Activated CD8-positive, alpha-beta memory T cell treated with anti-CD3 and anti-CD28 coated beads, Interleukin-2, amount 10 ng/mL, durations not matched to agents 7 days and 5 days (primary cell): ENCODE measurements at places on chromosomes 2 and 18. TPM values are rescaled to one million over a fixed set of nuclear protein-coding genes. Genes with fewer than 3 reads are reported as not detected.

DNA sequence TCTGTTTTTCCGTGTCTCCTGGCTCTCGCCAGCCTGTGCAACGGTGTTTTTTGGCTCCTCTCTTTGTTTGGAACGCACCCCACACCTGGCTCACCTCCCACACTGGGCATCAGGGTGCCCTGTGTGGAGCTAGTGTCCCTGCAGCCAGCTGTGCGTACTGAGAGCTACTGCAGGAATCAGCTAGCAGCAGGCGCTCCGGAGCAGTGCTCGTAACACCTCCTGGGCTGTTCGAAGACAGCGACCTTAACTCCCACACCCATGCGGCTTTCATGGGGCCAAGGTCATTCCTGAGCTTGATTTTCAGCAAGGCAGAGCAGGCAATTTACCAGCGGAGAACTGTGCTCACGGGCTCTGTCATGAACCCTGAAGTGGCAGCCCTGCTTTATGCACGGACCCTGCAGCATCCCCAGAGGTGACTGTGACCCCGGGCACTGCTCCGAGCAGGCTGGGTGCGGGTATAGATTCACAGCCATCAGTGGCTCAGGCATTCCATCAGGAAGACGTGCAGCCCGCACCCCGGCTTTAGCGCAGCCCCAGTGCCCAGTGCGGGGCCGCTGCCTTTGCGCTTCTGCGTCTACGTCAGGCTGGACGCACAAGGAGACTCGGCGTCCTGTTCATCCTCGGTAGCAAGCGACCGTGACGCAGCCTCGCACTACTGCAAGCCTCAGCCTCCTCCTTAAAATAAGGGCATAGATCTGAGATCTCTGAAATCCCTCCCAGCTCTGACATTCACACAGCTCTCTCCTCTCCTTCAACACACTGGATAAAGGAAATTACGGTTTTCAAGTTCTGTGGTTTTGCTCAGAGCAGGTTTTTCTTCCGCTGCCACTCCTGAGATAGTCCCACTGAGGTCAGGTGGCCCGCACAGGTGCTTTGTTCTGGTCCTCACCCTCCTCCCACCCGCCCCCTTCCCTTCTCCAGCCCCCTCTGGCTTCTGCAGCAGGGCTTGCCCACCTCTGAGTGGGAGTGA lies 58.2 kb downstream of the ADI1 start:
- DNase-seq = no peak

- DNase-seq = no peak
Observed at GRCh38 chr2:178829981-178830380, 22.8 kb upstream of the TTN start.

- no peak for DNase-seq
Observed at GRCh38 chr18:2839202-2839601, 7.6 kb upstream of the EMILIN2 start.

- DNase-seq = no peak
Observed at GRCh38 chr2:66305718-66306117, 129.2 kb upstream of the MEIS1 start.

Gene CRYGC
- not detected for total RNA-seq

Gene WDR12
- total RNA-seq = 81.7 TPM

GRCh38 chr2:460861-461260 lies 173.0 kb upstream of the ALKAL2 start:
- peak; percentile 73 for DNase-seq

DNA sequence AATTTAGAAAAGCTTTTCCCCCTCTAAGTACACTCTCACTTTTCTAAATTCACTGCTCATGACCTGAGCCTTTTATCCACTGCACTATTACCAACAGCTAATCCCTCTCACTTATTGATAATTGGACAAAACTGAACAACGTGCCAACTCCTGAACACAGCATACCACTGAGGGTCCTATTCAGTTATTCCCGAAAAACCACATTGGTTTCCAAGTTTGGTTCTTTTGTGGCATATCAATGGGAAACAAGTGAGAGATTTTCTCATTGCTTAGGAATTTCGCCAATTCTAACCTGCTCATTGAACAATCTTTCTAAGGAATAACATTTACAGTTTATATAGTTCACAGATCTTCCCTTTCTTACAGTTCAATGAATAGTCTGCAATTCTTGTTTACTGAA lies 977.4 kb downstream of the TMEM182 start:
- no peak for DNase-seq

- DNase-seq = no peak
Observed at GRCh38 chr2:132701810-132702209, 31.8 kb upstream of the LYPD1 start.

DNA sequence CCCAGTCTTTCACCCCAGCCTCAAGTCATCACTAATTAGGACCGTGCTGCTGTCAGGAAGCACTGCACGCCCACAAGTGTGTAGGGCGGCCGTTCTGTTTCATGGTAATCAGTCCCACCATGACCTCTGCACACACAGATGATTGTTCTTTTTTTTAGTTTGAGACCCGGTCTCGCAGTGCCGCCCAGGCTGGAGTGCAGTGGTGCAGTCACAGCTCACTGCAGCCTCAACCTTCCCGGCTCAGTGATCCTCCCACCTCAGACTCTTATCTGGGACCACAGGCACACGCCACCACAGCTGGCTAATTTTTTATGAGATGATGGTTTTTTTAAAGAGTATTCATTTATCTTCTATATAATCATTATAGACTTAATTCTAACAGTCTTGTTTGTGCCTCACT lies 1.8 kb upstream of the IAH1 start:
- peak; percentile 34 for DNase-seq

GRCh38 chr2:168797286-168797655 lies 5.2 kb upstream of the NOSTRIN start:
- no peak for DNase-seq

GRCh38 chr2:182230561-182230960 lies 196.3 kb downstream of the PDE1A start:
- no peak for DNase-seq

Gene LONRF2
- total RNA-seq = 0.15 TPM

- DNase-seq = no peak
Observed at GRCh38 chr18:10523544-10523943, 2.3 kb upstream of the NAPG start.

DNA sequence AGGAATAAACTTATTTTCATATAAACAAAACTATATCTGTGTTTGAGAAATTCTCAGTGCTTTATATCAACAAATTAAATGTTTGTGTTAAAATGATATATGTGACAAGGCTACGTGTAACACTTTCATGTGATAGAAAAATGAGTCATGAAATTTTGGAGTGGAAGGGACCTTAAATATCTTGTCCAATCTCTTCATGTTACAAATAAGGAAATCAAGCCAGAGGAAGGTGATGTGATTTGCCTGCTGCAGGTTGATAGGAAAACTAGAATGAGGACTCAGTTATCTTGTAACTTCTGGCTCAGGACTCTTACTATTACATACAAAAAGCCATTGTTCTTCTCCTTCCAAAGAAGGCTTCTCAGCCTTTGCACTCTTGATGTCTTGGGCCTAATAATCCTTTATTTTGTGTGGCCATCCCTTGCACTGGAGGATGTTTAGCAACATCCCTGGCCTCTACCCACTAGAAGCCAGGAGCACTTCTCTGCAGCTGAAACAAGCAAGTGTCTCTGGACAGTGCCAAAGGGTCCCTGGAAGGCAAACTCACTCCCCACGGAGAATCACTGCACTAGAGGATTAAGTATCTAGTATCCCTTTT lies 43.0 kb upstream of the NARS1 start:
- DNase-seq = no peak

DNA sequence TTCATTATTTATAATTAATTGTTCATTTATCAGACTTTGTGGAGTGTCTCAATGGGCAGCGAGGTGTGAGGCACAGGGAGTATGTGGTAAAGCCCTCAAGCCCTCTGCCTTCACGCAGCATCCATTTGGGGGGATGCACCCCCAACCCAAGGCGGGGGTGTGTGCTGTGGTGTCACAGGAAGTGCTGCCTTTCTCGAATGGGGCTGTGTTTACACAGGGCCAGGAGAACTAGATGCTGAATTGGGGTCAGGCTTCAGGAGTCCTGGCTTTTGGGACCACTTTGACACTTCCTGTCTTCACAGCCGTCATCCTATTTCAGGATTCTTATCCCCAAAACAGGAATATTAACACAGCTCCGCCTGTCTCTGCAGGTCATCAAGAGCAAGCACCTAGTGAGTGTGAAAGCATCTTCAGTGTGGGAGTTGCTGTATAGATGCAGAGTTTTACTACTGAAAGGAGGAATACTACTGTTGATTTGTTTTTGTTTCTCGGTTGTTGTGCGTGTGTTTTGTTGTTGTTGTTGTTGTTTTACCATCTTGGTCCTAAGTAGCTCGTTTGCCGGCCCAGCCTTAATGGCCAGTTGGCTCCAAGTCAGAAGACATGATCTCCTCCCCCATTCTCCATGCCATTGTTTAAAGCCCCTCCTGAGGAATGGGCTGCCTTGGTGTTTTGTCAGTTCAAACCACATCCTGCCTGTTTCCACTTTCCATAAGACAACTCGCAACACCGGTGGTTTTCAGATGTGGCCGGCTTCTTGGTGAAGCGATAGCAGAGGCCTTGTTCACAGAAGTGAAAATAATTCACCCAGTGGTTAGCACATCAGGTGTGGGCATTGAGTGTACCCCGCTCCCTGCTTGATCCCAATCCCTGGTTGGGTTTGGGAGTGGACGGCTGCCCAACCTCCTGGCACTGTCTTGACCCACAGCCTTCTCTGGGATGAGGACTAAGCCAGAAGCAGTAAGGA lies 221.3 kb downstream of the BCL2 start:
- DNase-seq = peak; percentile 87

DNA sequence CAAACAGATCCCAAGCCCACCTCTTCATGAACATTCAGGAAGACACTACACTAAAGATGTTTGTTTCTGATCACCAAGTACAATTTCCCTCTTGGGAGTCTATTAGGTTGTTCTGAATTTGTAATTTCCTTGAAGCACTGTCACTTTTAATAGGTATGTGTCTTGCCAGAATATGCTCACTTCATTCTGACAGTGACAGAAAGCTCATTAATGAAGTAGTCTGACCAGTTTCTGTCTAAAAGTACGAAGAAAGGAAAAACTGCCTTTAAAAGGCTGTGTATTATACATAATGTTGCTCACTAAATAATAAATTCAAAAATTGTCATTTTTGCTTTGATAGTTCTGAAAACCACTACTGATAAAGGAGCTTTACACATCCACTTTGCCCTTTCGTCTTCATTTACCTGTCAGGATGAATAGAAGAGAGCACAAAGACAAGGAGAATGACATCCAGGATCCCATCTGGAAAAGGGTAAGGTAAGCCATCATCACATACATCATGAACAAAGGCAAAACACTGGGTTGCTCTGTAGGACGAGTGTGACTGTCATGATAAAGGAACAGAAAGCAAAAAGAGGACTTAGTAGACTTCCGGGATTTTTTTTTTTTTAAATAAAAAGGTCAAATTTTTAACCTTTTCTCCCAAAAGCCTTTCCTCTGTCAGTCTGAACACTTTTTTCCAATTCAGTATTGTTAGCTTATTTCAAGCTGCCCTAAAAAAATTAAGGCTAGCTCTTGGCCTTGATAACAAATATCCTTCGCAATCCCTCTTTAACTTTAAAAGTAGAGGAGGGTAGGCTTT lies 103.4 kb downstream of the METTL8 start:
- DNase-seq = no peak

Gene SLC25A52
- total RNA-seq = 0.33 TPM

Gene PROC
- 0.30 TPM for total RNA-seq

DNA sequence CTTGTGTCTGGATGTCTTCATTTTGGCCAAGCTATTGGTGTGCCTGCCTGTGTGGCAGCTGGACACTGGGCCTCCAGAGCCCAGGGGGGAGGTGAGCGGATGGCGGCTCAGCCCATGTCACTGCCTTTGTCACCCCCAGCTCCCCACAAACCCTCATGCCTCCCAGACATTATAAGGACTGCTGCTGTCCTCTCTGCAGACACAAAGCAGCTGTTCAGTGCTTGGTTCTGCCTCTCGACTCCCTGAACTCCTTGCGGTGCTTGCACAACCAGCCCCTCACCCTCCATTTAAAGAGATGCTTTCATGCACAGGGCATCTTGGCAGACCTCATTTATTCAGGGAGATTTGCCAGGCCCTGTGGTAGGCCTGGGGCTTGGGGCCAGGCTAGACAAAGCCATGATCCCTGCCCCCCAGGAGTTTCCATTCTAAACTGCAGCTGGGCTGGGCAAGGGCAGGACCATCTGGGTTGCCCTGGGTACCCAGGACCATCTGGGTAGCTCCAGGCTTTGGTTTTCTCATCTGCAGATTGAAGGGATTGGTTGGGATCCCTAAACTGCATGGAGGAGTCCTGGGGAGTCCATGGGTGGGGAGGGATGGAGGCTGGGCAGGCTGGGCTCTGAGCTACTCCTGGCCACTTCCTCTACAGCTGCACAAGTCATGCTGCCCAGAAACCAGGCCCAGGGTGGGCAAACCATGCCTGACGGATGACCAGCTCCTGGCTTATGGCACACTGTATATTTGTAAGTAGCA lies 168.5 kb downstream of the CELF4 start:
- no peak for DNase-seq

GRCh38 chr2:200380091-200380561 lies 73.6 kb downstream of the SPATS2L start:
- no peak for DNase-seq

Gene MEIS1
- total RNA-seq = not detected

Gene FARSB
- total RNA-seq = 33.1 TPM

Gene TEKT4
- not detected for total RNA-seq

Gene CNGA3
- not detected for total RNA-seq

DNA sequence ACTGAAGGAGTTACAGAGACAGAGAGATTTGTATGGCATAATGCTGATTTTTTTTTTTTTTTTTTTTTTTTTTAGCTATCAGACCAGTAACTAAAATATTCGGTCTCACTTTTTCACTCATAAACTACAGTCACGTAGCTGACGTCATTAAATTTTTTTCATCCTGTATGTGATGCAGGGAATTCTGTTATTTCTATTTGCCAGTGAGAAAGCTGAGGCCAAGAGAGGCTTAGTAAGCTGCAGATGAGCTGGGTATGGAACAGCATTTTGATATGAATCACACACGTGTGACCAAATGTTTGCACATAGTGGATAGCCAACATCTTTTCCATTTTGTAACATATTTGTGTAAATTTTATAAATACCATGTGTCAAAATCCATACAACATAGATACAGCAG lies 79.1 kb upstream of the EPB41L3 start:
- DNase-seq = no peak
